ENCODE measurements at places on chromosomes 5 and 9.
A peak's percentile ranks its signal among the peaks of the same experiment; 100 is the strongest.

DNA sequence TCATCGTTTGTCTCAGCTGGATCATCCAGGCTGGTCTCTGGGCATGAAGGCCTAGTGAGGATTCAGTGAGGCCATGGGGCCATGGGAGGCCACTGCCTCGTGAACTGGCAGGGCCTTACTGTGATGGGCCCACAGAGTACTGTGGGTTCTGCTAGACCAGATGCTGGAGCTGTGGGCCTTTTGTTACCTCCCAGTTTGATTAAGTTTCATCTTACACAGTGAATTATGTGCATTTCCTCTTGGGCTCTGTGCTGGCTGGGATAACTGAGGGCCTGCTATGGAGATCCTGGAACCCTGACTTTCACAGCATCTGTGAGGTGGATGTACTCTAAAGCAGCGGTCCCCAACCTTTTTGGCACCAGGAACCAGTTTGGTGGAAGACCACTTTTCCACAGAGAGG is 19.7 kb upstream of the SLC25A48 start:
- DNase-seq = no peak

DNA sequence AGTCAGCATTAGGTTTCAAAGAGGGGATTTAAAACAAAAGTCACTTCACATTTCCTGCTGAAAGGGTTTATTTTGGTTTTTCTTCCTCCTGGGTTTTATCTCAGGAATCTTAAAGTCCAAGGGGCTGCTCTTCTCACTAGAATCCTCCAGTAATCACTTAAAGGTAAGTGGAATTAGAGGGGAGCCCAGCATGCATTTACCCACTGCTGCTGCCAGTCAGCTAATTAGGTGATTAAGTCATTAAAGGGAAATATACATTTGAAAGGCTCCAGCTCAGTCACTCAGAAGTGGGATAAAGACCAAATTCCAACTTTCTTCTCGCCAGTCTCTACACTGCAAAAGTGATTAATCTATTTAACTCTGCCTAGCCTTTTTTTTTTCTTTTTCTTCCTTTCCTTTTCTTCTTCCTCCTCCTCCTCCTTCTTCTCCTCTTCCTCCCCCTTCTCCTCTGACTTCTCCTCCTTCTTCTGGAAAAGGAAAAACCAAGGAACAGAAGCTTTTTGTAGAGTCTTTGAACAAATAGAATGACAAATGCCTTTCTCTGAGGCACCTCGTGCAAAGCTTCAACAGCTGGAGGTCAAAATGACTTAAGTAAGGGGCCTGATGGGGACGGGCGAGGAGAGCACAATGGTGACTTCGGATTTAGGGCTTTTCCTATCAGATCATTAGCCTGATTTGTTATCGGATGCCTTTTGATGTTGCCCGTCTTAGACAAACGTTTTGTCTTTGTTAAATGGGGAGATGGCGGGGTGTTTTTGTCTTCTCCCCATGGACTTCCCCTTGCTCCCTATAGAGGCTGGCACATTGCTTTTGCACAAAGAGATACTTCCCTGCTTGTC is 617.6 kb downstream of the IRX1 start:
- DNase-seq = no peak

- no peak for DNase-seq
Measured at GRCh38 chr9:79369676-79370075, 202.1 kb upstream of the TLE4 start.

DNA sequence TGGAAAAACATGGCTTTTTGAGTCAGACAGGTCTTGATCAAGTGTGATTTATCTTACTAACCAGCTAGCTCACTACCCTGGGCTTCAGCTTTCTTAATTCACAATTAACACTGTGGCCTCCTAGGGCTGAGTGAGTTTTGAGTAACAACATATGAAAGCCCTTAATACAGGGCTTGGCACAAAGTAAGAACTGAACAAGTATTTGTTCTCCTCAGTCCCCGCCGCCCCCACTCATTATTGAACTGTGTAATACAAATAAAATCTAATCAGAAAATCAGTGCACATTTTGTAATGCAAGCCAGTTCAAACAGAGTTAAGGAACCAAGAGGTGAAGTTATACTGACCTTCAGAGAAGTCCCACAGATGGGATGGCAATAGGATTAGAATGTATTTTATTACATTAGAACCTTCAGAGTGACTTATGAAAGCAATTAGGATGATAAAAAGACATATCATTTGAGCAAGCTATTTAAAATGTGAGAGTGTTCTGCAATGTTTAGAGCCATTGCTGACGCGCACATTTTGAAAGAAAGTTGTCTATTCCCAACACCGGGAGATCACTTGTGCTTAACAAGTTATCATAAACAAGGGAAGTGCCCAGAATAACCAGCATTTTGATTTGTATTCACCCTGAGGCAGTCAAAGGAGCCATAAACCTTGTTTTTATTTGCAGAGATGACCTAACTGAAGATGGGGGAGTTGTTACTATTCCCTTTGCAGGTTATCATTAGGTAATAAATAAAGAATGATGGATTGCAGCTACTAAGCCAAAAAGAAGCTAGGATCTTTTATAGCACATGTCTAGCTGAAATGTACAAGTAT is 19.4 kb downstream of the ADAMTS16 start:
- DNase-seq = no peak

- DNase-seq = no peak
Measured at GRCh38 chr9:93225417-93225816, 41.5 kb downstream of the WNK2 start.

- no peak for DNase-seq
Measured at GRCh38 chr5:75510836-75511434, 494 bp downstream of the CERT1 start.

DNA sequence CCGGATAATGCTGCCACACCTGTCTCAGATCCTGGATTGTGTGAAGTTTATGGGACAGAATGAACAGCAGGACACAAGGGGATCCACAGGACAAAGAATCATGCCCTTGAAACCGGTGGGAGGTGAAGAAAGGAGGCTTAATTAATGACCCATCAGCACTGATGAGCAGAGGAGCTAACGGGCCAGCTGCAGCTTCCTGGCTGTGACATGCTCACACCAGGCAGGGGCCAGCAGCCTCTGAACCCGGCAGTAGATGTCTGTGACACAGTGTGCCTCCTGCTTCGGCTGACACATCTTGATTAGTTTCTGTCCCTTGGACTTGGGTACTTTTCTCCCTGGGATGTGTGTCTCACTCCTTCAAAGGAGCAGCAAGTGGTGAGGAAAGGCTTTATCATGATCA is 328.8 kb upstream of the BRINP1 start:
- no peak for DNase-seq

GRCh38 chr9:116653348-116654058 is 33.6 kb upstream of the TRIM32 start:
- DNase-seq = no peak

DNA sequence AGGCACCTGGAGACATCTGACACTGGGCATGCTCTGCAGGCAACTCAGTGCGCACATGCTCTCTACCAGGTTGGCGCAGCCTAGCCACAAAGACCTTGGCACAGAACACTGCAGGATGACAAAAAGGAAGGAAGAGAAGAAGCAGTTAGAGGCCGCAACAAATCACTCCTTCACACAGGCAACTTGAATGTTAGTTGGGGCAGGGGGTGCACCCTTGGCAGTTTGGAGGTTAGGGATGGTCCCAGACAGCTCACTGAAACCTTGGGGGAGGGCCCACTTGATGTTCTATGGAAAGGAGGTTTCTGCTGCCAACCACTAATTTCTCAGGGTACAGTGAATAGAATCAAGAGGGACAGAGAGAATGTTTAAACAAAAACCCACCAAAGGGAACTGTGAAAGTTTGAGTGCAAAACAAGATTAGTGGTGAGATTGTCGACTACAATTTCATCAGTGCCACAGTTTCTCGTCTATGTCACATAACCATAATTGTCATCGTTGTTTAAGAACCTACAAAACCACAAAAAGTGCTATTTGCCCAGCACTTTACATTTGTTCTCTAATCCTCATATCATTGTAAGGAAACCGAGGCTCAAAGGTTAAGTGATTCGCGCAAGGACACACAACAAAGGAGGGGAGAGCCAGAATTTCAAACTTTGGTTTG is 48.7 kb downstream of the FBXW11 start:
- no peak for DNase-seq

- DNase-seq = peak; percentile 77
Measured at GRCh38 chr5:157603333-157604190, 28.0 kb upstream of the ADAM19 start.

- DNase-seq = no peak
Measured at GRCh38 chr5:100550531-100551051, 15.4 kb downstream of the FAM174A start.

- no peak for DNase-seq
Measured at GRCh38 chr9:2359891-2360471, 261.6 kb upstream of the VLDLR start.

DNA sequence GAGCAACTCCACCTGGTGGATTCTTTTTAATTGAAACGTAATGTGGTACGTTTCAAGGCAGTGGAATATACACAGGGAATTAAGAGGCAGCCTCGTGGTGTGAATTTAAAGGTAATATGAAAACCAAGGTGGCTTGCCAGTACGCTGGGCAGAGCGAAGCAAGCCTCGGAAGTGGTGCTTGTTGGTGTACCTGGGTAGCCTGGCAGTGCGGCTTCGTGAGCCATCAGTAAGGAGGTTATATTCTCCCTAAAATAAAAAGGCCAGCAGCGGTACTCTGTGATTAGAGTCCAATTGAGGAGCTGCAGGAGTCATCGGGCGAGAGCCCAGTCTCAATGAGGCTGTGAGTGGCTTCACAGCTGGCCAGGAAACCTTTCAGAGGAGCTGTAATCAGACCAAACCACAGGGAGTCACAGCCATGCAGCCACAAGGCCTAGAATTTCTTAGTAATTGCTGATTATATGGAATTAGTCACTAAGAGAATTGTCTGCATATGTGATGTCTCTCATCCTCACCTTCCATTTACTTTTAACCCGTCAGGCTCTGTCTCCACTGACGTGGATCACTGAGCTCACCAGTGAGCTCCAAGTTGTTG is 57.7 kb downstream of the DCP2 start:
- DNase-seq = no peak

DNA sequence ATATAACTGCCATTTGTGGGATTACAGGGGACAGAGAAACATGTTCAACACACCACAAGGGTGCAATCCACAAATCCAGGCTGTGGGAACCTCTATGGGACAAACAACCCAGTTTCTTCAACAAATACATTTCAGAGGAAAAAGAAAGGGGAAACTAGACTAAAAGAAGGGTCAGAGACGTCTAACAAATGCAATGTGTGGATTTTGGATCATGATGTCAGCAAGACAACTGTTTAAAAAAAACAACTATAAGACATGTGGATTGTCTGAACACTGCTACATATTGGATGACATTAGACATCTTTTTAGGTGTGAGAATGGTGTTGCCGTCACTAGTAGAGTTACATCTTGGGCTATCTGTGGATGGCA is 3.9 kb upstream of the RALGDS start:
- no peak for DNase-seq

DNA sequence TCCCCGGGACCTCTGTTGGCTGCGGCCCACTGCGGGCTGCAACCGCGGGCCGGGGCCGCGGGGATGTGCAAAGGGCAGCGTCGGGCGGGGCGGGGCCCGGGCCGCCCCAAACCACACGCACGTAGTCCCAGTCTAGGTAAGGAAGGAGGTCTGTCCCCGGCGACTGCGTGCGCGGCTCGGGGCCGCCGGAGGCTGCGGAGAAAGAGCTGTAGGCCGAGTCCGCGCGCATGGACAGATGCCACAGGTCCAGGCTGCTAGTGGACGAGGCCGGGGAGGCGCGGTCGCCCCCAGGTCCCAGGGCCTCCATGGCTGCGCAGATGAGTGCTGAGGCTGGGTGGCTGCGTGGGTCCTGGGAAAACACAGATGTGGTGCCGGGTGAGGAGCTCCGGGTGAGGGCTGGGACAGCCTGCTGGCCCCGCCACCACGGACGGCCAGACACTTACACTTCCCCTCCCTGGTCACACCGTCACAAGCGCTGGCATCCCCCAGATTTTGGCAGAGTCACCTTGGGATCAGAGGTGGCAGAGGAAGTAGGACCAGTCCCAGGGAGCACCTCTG is 4.5 kb downstream of the SHROOM1 start:
- DNase-seq = no peak

GRCh38 chr5:33422191-33422590 is 18.6 kb upstream of the TARS1 start:
- DNase-seq = no peak

- DNase-seq = no peak
Measured at GRCh38 chr5:109247986-109248385, 161.8 kb downstream of the PJA2 start.

DNA sequence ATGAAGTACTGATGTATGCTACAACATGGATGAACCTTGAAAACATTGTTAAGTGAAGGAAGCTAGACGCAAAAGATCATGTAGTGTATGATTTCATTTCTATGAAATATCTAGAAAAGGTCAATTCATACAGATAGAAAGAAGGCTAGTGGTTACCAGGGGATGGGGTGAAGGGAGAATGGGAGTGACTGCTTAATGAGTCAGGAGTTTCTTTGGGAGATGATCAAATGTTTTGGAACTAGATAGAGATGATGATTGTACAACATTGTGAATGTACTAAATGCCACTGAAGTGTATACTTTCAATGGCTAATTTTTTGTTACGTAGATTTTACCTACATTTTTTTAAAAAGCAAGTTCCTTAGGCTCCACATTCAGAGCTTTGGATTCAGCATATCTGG is 14.9 kb upstream of the DELE1 start:
- DNase-seq = no peak

GRCh38 chr5:18090177-18090576 is 455.9 kb downstream of the TAF11L14 start:
- no peak for DNase-seq

DNA sequence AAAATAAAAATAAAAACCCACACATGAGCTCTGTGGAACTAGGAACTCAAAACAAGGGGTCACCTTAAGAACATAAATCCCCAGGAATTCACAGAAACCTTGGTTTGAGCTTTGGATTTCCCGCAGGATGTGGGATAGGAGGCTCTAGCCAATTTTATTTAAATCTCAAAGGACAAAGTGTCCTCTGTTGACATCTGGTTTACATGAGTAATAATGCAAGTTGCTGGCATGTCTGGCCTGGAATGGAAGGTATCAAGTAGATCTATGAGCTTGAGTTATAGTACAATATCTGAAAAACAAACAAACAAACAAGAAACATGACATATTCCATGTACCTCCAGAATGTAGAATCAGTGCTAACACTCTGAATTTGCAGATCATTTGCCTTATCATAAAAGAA is 94.2 kb upstream of the SLIT3 start:
- DNase-seq = no peak

- DNase-seq = no peak
Measured at GRCh38 chr9:111094958-111095357, 56.7 kb upstream of the LPAR1 start.

GRCh38 chr5:89513299-89514044 is 630.5 kb upstream of the MEF2C start:
- DNase-seq = no peak

Data from CD4-positive, alpha-beta T cell treated with Interleukin-15 for 1 hour (primary cell).